ENCODE measurements at places on chromosomes 4 and X.

DNA sequence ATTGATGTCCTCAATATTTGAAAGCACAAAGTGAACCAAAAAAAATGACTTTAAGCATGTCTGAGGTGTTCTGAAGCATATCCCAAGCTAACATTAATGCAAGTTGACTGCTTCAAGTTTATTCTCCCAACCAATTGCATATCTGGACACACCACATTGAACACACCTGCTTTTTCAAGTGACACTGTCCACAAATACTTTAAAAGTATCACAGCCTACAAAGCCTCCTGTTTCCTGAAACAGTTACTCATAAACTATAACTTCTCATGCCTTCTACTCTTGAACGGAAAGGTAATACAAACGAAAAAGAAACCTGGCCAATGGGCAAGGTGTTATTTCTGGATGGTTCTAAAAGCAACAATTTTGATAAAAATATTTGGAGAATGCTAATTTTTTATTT lies 1.1 kb downstream of the CDKL2 start:
- DNase-seq: no peak

DNA sequence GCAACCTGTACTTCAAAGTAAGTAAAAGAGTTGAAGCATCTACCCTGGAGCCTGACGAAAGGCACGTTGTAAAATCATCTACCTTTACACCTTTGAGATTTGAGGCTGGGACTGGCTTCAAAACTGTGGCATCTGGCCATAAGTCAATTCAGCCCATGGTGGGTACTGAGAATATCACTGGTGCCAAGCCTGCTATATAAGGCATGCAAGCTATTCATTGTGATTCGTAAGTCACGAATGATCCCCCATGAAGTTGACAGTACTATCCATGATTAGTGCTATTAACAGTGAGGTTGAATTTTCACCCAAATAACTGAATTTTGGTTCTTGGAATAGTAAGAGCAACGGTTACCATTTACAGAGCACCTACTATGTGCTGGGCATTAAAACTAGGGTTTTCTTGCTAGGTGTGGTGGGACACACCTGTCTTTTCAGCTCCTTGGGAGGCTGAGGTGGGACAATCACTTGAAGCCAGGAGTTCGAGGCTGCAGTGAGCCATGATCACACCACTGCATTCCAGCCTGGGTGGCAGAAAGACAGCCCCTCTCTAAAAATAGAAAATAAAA lies 39.8 kb downstream of the IRF2 start:
- DNase-seq: no peak

GRCh38 chrX:78650906-78651437 lies 8.2 kb downstream of the RTL3 start:
- DNase-seq: no peak

DNA sequence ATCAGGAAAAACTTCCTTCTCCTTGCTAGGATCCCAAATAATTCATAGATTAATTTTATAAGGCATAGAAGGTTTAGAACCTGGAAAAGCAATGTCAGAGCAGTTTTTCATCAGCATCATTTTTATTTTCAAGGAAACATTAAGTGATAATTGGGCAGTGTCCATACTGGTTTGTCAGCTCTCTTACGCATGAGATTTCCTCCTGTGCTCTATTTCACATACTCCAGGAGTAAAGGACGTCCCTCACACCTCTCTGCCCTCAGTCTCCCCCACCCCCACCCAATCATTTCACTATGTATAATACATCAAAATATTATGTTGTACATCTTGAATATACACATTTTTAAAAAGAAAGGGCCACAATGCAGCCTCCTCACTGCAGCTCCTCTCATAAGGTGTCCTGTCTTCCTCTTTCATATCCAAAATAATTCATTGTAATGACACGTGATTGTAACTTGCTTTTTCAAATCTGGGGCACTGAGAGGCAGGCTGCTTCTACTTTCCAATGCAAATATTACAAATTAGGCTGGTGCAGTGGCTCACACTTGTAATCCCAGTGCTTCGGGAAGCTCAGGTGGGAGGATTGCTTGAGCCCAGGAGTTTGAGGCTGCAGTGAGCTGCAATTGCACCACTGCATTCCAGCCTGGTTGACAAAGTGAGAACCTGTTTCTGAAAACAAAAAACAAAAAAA lies 34.4 kb downstream of the ARHGEF38 start:
- no peak for DNase-seq

GRCh38 chr4:73735231-73735630 lies 5.1 kb upstream of the CXCL8 start:
- DNase-seq: no peak

- no peak for DNase-seq
These were observed 211.3 kb downstream of the ARHGAP10 start for GRCh38 chr4:147943159-147943638.

- peak; percentile 7 for DNase-seq
These were observed 23.7 kb upstream of the CSN1S1 start for GRCh38 chr4:69907151-69907550.

GRCh38 chrX:78934866-78935265 lies 10.3 kb upstream of the P2RY10 start:
- DNase-seq: no peak

DNA sequence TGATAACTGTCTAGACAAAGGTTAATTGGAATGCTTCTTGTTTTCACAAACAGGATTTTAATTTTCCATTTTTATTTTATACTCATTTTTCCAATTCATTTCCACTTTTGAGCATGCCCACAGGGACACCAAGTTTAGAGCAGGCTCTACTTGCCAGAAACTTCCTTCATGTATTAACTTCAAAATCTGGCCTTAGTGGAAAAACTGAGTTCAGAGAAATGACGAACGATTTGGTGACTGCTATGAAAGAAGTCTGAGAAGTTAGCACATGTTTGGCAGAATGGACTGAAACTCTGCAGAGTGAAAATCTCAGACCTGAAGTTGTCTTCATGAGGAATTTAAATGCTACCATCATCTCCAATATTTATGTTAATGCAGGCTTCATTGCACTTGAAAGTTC lies 214.1 kb downstream of the THOC2 start:
- DNase-seq: peak; percentile 2

DNA sequence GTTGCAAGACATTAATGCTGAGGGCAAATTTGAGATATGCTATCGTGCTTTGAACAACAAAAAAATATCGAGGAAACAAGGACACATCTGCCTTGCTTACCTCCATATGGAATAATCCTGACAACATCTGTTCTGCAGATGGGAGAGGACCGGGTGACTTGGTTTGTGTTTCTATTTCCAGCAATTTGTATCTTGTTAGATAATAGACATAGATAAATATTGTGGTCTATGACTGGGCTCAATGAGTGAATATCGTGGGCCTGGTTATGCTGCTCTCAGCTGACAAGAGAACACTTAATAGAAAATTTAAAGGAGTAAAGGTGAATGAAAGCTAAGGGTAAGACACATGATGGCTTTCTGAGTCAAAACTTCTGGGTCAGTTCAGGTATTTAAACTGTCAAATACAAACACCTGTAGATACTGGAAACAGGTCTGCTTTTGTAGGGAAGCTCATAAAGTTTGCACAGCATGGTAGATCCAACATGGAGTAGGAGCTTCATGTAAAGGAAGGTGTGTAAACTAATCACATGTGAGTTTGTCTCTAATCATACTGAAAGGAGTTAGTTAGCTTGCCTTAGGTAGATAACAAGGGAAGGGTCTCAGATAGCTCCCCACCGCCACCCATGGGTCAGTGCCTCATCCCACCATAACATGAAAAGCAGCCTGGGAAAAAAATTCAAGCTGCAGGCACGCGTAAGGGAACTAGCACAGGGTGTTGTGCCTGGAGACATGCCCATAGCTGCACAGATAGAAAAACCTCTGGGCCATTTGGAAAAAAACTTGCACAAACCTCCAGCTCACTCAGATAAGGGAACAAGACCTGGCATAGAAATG lies 904.1 kb upstream of the EPHA5 start:
- DNase-seq: no peak

GRCh38 chr4:48262926-48263325 lies 6.7 kb downstream of the TEC start:
- no peak for DNase-seq

GRCh38 chr4:601612-602558 lies 23.5 kb upstream of the PDE6B start:
- DNase-seq: no peak

- no peak for DNase-seq
These were observed 15.7 kb downstream of the SMIM43 start for GRCh38 chr4:121749225-121749624.

- no peak for DNase-seq
These were observed 315.8 kb upstream of the TEX13C start for GRCh38 chrX:125003746-125004446.

GRCh38 chrX:79133904-79134303 lies 10.6 kb upstream of the GPR174 start:
- DNase-seq: no peak

DNA sequence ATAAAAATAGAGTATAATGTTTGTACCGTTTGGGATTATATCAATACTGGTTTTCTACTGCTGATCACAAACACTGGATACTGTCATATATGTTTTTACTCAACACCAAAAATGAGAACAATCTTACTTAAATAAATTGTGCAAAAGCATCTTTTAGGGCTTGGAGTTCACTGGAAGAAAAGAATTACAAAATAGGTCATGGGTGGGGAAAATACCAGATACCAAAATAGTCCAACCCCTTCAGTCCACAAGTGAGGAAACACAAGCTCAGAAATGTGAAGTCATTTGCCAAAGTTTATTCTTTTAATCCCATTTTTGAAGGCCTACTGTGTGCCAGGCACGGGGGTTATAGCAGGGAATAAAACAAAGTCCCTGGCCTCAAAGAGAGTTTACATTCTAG lies 64.4 kb downstream of the ADGRG2 start:
- DNase-seq: no peak

DNA sequence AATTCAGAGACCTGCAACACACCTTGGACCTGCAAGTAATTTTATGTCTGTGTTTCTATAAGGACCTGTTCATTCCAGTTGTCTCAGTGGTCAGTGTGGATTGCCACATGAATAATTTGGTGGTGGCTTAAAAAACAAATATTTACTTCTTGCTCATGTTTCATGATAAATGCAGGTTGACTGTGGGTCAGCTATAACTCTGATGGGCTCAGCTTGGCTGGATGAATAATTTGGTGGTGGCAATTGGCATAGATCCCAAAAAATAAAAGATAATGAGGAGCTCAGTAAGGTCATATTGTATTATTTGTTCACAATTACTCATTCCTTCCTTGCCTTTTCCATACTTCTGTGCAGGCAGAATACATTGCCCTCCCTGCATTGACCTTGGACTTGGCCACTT lies 18.9 kb upstream of the SCRG1 start:
- no peak for DNase-seq

GRCh38 chrX:112688242-112688641 lies 8.5 kb upstream of the LHFPL1 start:
- DNase-seq: no peak

GRCh38 chr4:122776916-122777315 lies 44.4 kb downstream of the BBS12 start:
- DNase-seq: no peak

DNA sequence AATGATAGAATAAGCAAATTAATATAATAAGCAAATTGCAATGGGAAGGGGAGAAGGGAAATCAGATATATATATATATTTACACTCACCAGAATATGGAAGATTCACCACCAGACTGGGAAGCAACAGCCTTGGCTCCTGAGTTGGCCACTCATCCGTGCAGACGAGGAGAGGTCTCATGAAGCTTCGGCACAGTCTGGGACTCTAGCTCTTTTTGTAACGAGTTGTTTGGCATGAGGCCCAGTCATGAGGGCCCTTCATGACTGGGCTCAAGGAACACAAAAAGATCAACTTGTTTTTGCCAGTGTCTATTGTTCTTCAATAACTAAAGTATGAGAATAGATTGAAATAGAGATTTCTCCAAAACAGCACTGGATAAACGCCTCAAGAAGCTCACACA lies 176.4 kb downstream of the ADGRA3 start:
- DNase-seq: no peak

DNA sequence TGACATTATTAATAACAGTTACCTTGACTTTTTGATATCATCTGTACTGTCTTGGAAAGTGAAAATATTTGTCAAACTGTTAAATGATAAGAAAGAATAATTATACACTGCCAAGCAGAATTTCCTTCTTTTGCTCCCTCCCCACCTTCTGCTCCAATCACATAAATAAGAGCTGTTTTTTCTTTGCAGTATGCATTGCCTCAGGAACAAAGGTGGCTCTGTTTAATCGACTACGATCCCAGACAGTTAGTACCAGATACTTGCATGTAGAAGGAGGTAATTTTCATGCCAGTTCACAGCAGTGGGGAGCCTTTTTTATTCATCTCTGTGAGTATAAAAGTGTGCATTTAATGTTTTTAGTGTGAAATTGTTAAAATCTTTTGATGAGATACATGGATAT lies 66.1 kb downstream of the CCKAR start:
- DNase-seq: no peak
